ENCODE measurements at places on chromosomes 6 and 20.

DNA sequence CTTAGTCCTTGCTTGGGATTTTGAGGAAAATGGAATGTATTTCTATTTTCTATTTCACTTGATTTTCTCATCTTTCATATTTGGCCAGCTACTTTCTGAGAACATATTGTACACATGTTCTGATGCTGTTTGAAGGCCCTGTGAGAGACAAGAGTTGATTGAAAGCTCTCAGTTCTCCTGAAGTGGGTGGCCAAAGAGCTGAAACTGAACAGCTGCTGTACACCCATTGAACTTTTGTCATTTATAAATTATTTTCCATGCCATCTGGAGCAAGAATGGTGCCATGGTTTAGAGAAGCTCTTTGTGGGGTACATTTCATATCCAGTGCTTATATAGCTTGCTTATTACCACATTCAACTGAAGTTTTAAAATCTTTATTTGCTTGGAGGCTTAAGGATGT, 298.3 kb downstream of the PRL start:
- no peak for DNase-seq

DNA sequence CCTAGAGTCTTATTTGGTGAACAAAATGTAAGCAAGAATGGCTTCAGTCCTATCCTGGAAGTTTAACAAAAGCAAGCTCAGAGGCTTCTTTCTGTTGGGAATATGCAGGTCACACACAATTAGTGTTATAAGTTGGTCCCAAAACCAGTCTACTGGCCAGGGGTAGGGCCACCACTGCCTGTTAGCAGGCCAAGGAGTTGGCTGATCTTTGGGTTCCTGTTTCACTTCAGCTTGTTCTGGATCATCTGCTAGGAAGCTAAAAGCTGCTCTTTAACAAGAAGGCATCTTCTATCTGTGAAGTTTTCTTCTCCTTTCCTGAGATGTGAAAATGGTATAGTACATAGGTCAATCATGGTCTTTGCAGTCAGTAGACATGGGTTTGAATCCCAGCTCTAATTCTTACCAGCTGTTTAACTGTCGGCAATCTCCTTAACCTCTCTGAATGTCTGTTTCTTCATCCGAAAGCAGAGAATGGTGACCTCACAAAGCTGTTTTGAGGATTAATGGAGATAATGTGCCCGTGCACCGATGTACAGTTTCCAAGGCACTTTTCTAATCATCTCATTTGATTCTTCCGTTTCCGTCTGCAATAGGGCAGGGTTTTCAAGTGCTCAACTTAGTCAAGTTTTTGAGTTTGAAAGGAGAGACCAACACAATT, 271.2 kb upstream of the TAB2 start:
- DNase-seq: no peak

GRCh38 chr6:71294121-71294523, 5.5 kb downstream of the OGFRL1 start:
- no peak for DNase-seq

DNA sequence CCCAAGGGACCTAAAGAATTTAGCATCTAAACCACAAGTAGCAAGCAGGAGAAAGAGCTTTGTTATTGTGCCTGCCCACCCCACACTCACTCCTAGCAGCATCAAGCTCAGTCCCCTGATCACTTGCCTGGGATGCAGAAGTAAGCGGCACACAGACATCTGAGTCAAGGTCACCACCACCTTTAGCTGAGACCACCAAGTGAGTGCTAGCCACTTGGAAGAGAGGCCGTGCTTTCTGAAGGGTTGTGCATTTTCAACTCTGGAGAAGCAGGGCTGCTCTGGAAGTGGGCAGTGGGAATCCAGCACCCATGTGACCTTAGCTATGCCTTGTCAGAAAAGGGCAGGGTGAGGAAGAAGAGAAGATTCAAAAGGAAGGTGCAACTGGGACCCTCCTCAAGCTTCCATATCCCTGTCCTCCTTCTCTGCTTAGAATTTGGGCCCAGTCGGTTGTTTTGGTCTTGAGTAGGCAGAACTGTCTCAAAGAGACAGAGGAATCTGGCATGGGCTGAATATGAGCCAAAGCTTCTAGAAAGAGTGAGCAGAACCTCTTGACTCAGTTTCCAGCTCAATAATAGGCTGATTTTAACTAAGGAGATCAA, 6.2 kb downstream of the NR2E1 start:
- no peak for DNase-seq

- no peak for DNase-seq
These were observed 511.2 kb upstream of the JARID2 start for GRCh38 chr6:14734416-14735340.

DNA sequence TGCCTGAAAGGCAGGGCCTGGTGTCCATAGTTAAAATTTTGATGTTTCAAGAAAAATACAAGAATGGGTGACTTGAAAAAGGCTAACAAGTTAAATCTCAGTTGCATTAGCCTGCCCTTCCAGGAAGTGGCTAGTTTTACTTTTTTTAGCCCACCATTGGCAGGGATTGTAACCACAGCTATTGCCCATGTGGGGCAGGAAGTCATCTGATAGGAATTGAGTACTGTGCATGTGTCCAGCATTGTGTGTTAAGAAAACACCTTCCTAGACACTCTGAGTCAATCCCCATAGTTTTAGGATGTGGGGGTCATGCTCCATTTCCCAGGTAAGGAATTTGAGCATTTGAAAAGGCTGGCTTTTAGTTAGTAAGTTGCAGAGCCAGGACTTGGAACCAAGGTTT, 26.9 kb downstream of the LYRM2 start:
- no peak for DNase-seq

- no peak for DNase-seq
These were observed 30.5 kb upstream of the SIRPD start for GRCh38 chr20:1587781-1588532.

GRCh38 chr20:52454660-52455059, 263.1 kb upstream of the ZFP64 start:
- DNase-seq: no peak

All from iPS DF 19.7 (cell line).